ENCODE measurements at places on chromosomes 12 and 14.

DNA sequence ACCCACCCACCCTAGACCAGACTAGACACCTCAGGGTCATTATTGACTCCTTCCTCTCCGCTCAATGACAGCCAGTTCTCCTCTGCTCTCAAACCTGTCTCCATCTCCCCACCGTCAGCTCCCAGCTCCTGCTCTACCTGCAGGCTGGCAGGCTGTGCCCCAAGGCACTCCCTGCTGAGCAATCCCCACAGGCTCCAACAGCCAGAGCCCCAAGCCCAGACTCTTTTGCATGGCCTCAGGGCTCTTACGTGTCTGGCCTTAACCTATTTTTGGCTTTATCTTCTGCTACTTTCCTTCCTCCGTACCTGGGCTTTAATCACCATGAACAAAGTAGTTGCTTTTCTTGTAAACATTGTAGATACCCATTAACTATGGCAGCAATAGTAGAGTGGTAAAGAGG, 162.9 kb upstream of the PRMT8 start:
- no peak for DNase-seq

GRCh38 chr14:99745307-99745951, 47.8 kb upstream of the EML1 start:
- no peak for DNase-seq

DNA sequence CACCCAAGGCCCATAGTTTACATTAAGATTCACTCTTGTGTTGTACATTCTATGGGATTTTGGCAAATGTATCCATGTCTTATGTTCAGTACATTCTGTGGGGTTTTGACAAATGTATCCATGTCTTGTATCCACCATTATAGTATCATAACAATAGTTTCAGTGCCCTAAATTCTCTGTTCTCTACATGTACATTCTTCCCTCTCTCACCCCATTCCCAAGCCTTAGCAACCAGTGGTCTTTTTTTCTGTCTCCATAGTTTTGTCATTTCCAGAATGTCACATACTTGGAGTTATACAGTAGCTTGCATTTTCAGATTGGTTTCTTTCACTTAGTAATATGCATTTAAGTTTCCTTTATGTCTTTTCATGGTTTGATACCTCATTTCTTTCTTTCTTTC, 6.7 kb downstream of the TOGARAM1 start:
- DNase-seq = no peak

GRCh38 chr12:132765361-132765760, 3.7 kb upstream of the ANKLE2 start:
- DNase-seq = no peak

- DNase-seq = no peak
Measured at GRCh38 chr12:120267736-120268135, 2.2 kb upstream of the PXN start.

DNA sequence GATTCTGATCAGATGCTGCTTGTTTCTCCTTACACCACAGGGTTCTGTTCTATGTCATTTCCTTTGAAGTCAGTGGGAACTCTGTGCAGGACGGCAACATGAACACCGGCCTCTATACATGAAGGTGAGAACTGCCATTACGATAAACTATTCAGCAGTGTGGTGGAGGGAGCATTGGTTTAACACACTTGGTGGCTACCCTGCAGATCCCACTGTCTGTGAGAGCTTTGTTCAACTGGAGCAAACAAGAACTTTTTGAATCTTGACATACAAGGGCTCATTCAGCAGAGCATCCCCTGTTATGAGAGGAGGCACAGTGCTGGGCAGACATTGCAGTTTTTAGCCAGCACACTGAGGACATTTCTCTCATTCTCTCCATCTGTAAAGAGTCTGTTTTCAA, 10.7 kb upstream of the FRS2 start:
- DNase-seq = peak; percentile 71

- no peak for DNase-seq
Measured at GRCh38 chr12:16330560-16330959, 16.9 kb upstream of the MGST1 start.

- DNase-seq = no peak
Measured at GRCh38 chr12:115320967-115321366, 637.0 kb upstream of the TBX3 start.

- DNase-seq = peak; percentile 45
Measured at GRCh38 chr14:94423453-94424056, 29.0 kb downstream of the SERPINA11 start.

DNA sequence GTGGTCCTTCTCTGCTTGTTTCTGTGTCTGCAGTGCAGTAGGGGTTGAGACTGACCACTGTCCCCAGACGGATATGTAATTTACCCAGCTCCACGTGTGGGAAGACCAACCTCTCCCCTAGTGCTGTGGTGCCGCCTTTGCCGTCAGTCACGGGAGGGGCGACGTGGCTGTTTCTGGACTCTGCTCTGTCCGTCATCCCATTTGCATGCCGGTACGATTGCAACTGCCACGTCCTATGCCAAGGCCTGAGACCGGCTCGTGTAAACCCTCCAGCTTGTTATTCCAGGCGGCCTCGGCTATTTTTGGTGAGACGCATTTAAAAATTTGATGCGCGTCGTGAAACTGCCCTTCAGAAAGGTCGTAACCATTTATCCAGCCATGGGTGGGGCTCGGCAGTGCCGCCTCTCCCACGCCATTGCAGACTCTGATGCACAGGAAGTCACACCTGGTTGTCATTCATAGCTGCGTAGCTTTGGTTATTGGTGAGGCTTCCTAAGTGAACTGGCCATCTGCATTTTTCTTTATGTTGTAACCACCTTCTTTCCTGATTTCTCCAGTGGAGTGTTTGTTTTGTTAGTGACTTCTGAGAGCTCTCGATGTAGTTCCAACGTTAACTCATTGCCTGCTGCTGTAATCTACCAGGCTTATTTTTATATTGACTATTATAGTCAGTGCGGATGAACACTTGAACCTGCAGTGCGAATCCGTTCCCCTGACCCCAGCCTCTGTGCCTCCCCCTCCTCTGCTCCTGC, 75.1 kb downstream of the ADGRD1 start:
- no peak for DNase-seq

DNA sequence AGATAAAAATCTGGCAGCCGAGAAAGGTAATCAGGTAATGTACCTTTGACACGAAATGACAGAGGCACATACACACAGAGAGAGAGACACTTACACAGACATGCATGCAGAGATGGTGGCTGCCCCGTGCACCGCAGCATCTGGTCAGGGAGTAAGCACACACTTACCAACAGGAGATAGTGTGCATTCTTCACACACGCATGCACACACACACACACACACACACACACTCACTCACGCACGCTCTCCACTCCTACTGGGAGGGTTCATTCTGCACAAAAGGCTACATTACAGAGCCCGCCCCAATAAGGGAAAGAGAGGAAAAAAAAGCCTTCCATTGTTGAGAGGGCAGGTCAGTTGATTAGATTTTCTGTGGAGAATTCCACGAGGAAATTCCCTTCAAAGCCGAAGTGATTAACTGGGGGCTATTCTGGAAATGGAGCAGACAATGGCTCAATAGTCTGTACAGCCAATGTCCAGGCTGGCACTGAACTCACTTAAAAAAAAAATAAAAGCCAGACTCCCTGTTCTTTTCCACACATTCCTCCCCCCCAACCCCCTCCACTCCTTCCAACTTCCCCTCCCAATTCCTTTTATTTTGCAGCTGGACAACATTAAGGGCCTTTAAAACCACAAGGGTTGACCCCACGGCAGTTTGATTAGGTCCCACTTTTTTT, 1.4 kb upstream of the SOX5 start:
- DNase-seq = peak; percentile 11

DNA sequence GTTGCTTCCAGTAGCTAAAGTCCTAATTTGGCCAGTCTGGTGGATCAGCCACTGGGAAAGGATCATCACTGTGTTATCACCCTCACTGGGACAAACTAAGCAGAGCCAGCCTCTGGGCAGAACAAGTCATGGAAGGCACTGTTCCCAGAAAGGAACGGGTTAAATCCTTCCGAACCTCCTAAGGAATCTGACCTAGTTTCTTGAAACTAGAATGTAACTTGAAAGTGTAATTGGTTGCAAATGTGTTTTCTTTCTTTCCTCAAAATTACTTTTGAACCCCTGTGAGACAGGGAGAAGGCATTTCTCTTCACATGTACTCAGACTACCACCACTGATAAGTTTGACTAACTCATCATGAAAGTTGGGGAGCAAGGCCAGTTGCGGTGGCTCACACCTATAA, 18.7 kb upstream of the KICS2 start:
- DNase-seq = no peak

DNA sequence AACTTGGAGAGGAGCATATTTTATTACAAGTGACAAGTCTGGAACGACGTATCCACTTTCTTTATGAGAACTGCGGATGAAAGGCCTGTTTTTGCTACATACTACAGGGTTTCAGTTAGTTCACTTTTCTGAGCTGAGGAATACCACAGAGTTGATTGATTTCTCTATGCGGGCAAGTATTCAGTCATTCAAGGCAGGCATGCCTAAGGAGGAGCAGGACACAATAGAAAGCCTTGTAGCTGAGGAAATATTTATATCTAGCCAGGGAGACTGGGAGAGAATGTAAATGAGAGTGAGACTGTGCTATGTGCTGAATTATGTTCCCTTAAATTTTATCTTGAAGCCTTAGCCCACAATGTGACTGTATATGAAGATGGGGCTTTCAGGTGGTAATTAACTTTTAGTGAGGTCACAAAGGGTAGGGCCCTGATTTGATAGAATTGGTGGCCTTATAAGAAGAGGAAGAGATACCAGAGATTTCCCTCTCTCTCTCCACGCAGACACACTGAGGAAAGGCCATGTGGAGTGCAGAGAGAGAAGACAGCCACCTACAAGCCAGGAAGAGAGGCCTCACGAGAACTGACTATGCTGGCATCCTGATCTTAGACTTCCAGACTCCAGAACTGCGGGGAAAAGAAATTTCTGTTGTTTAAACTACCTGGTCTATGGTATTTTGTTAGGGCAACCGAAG, 459.0 kb upstream of the ATP2B1 start:
- DNase-seq = no peak

DNA sequence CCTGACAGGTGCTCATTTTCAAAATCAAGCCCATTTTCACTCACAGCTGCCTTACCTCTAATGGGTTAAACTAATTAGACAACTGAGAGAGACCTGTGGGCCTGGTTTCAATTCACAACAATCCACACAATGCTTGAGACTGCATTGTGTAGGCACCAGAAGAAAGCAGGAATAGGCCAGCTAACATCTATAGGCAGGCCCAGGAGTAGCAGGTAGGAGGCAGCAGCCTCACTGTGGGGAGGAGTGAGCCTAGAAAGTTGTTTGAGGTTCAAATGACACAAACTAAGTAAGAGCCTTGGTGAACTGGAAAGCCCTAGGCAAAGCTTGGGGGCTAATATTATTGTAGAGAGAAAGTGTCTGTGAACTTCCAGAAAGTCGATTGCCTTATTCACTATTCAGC, 289.5 kb upstream of the CCDC196 start:
- DNase-seq = no peak

GRCh38 chr12:23621900-23622299, 327.6 kb downstream of the SOX5 start:
- DNase-seq = no peak

- peak; percentile 15 for DNase-seq
Measured at GRCh38 chr14:34018125-34018524, 67.3 kb upstream of the EGLN3 start.

GRCh38 chr12:117724543-117724942, 244.2 kb downstream of the KSR2 start:
- no peak for DNase-seq

DNA sequence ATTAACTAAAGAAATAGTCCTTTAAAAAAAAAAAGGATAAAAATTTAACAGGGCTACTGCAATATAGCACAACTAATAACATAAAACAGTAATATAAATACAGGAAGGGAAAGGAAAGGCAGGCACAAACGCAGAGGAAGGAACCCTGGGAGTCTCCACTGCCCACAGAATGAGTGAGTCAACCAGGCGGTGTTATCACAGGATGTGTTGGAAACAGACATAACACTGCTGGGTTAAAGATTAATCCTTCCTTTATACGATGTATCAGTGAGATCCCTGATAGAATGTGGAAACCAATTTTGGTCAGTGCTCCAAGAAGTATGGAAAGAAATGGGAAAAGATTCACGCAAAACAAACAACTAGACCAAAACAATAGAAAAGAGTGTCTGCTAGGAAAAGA, 47.9 kb downstream of the FGD6 start:
- DNase-seq = no peak

- no peak for DNase-seq
Measured at GRCh38 chr12:127401536-127401935, 865.4 kb upstream of the TMEM132C start.

- DNase-seq = no peak
Measured at GRCh38 chr12:92111256-92111655, 34.4 kb downstream of the BTG1 start.

- no peak for DNase-seq
Measured at GRCh38 chr14:94363151-94363624, 25.2 kb downstream of the SERPINA1 start.

DNA sequence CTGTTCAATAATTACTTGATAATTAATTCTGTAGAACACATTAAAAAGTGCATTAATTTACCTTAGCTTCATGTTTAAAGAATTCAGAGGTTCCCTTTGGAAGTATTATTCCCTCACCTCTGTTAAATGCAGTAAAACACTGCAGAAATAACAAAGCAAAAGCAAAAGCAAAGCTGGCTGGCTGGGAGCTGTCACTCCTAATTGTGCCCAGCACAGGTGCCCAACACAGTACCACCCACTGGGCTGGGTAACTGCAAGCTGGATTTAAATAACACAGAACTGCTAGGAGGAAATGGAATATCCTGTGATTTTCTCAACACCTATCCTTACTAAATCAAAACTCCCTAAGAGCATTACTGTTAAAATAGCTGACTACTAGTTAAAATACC, 72.6 kb downstream of the SLC2A13 start:
- no peak for DNase-seq

GRCh38 chr12:31206038-31206670, 119.8 kb downstream of the SINHCAF start:
- no peak for DNase-seq

GRCh38 chr14:52551696-52552062, 626 bp downstream of the TXNDC16 start:
- DNase-seq = peak; percentile 50

DNA sequence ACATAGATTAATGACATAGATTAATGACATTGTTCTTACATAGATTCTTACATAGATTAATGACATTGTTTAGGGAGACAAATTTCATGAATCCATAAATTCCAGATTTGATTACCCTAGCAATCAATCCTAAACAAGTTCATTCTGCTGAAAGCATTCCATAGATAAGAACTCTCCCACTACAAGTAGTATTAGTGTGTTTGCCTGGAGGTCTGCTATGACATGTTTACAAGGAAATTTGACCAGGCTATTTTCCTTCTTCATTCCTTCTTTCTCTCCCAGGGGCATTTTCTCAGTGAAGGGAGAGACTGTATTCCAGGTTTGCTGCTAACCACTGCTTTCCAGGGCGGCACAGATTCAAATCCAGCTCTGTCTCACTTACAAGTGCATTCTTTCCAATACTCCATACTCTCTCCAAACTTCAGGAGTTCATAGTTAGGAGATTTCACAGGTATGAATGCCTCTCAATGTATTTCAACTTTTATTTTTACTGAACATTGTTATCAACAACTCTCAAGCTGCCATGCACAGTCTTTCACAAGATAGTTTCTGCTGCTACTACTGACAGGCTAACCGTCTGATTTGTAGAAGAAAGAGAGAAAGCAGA, 134.5 kb downstream of the SLC38A1 start:
- DNase-seq = no peak
